ENCODE measurements at places on chromosomes 6 and 20.

- DNase-seq: no peak
These were observed 250.1 kb downstream of the TBX18 start for GRCh38 chr6:84514089-84514971.

GRCh38 chr20:32625996-32626395, 40.9 kb upstream of the NOL4L start:
- no peak for DNase-seq

DNA sequence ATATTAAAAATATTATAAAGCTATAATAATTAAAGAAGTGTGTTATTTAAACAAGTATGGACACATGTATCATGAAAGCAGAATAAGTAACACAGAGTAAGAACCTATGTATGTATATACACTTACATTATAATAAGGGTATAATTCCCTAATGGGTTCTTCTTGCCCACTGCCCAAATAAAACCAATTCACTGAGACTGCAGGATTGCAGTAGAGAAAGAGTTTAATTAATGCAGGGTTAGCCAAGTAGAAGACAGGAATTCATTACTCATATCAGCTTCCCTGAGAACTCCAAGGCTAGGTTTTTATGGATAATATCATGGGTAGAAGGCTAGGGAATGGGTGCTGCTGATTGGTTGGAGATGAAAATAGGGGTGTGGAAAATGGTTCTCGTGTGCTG, 53.8 kb upstream of the SAMD3 start:
- no peak for DNase-seq

- DNase-seq: no peak
These were observed 50.0 kb upstream of the EZR start for GRCh38 chr6:158868890-158869825.

DNA sequence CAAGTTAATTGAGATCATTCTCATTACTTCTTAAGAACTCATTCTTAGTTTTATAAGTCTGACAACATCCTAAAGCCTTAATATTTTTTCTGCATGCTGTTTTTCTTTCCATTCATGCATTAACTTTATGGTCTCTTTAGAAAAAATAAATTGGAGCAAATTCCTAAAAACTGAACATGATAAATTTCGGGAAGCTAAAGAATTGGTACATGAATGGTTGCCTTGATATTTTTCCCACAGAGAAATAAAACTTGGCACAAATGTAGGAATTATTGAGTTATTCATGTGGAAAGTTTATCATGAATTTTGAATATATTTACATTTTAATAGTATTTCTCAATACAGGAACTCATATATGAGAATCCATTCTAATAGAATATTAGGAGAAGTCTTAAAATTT, 115.9 kb downstream of the BMP5 start:
- no peak for DNase-seq
